ENCODE measurements at places on chromosomes 12 and 14.

DNA sequence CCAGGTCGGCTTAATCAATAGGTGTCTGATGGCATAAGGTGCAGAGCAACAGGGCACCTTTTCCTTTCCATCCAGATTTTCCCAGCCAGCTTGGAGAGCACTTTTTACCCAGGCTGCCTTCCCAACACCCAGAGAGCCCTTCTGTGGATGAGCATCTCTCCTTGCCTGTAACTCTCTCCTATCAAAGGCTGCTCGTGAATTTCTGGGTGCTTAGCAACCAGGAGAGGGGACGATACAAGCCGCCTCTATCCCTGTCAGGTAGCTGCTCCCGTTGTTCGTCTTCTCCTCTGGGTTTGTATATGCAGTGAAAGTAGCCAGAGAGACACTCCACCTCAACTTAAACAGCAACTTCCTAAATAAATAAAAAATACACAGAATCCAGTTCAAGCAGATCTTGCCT is 124.2 kb downstream of the CACNA1C start:
- DNase-seq: no peak

DNA sequence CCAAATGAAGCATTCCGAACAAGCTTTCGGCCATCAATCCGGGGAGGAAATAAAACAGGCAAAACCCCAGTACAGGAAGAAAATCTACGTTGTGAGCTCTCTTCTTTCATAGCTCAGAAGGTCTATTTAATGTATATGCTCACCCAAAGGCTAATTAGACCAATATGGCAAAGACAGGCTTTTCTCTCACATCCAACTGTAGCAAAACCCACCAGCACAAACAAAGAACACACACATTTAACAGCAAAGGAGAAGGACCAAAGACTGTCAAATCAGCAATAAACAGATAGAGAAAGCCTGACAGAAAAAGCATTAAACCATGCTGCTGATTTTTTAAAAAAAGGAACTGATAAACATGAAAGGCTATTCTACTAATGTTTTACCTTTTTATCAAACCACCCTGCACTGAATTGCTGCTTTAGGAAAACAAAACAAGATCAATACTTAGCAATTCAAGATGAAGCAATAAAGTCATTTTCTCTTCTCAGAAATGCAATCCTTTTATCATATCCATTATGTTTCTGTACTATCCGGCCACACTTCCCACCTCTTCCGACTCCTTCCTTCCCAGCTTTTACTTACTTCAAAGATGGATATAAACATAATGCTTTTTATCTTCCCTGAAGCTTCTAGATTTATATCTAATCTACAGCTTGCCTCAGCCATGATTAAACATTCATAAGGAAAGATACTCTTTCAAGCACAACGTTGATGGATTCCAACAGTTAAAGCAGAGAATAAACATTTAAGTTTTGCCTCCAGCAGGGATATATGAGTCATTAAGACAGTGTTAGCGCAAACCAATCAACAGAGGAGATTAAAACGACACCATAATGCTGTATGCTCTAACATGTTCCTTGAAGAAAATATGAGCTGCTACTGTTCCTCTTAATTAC is 74.6 kb upstream of the BBS10 start:
- DNase-seq: no peak

DNA sequence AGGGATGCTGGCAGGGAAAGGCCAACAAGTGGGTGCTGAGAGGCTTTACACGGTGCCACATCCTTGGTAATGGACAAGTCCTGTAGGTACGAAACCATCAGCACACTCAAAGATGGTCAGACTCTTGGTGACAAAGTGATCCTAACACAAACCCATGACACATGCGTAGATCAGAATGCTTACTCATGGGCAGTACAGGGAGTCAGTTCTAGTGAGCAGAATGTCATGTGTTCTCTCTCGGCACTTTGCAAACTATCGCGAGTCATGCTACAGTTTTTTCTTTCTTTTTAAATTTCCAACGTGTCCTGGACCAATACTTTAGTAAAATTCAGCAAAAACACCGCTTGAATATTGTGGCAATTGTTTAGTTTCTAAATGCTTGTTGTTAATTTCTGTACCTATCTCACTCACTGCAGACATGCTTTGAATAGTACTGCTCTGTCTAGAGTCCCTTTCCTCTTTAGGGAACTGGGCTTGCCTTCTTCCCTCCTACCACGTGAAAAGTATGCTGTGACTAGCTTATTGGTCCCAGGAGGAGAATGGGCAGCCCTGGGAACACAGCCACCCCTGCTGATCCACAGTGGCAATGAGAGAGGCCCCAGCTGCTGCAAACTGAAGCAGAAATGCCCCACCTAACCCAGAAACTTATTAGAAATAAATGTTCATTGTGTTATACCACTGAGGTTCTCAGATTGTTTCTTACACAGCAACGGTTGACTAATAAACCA is 62.4 kb downstream of the UBR7 start:
- no peak for DNase-seq

DNA sequence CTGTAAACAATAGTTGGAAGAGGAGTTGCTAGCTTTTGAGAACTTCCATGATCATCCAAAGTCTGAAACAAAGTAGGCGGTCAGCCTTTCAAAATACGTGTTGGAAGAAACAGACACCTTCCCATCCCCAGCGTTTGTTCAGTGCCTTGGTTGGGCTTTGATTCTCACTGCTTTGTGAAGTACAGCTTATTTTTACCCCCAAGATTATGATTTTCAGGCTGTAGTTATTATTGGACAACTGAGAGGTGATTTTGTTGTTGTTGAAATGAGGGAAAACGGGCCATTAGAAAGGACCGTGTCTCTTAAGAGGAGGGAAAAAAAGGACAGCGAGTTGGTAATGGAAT is 921 bp upstream of the CEP83 start:
- DNase-seq: no peak

GRCh38 chr12:28114488-28114887 is 75.8 kb upstream of the CCDC91 start:
- DNase-seq: no peak

DNA sequence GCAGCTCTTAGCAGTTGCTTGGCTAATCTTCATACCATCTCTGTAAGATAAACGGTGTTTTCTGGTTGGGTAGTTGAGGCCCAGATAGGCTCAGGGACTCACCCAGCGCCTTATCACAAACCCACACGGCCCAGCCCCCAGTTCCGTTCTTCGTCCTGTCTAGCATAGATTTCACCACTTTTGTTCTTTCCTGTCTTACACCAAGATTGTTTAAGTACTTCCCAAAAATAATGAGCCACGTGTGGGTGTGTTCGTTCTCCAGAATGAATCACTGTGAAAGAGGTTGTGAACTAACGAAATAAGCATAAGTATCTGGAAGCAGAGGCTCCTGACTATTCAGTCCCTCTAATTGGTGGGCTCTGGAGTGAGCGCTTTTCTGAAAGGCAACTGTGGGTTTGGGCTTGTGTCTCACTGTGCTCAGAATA is 21.4 kb downstream of the ACVR1B start:
- DNase-seq: peak; percentile 94
